ENCODE measurements at places on chromosomes 7 and 10. TPM values are rescaled to one million over a fixed set of nuclear protein-coding genes. Genes with fewer than 3 reads are reported as not detected.
A peak's percentile ranks its signal among the peaks of the same experiment; 100 is the strongest.

DNA sequence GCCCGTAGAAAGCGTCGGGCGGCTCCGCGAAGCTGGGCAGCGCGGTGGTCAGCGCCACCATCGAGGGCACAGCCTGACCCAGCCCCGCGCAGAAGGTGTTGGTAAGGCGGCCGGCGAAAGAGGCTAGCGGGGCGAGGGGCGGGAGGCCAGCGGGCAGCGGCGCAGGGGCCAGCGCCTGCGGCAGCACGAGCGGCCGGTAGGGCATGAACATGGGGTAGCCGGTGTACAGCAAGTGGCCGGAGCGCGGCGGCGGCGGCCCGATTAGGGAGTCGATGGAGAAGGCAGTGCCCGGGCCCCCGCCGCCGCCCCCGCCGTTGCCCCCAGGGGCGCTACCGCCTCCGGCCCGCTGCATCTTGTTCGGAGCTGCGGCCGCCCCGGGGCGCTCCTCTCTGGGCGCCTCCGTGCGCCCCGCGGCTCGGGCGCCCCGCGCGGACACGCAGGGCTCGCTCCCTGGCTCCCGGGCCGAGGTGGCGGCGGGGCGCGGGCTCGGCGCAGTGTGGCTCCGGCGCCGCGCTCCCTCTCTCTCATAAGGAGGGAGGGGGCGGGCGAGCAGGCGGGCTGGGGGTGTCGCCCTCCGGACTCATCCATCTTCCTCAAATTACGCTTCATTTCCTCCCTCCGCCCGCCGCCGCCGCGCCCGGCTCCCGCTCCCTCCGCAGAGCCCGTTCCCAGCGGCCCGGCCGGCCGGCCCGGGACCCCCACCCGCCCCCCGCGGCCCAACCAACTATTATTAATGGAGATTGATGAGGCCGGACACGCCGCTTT is at the start of gene GBX1:
Gene GBX1, minus strand, starts transcription at position 498 of the 765 bp plus-strand sequence. Its CDS starts 146 bp downstream, at position 352.
- no peak for DNase-seq

GRCh38 chr10:91642831-91643692 is 10.2 kb upstream of the PPP1R3C start:
- DNase-seq = peak; percentile 38

DNA sequence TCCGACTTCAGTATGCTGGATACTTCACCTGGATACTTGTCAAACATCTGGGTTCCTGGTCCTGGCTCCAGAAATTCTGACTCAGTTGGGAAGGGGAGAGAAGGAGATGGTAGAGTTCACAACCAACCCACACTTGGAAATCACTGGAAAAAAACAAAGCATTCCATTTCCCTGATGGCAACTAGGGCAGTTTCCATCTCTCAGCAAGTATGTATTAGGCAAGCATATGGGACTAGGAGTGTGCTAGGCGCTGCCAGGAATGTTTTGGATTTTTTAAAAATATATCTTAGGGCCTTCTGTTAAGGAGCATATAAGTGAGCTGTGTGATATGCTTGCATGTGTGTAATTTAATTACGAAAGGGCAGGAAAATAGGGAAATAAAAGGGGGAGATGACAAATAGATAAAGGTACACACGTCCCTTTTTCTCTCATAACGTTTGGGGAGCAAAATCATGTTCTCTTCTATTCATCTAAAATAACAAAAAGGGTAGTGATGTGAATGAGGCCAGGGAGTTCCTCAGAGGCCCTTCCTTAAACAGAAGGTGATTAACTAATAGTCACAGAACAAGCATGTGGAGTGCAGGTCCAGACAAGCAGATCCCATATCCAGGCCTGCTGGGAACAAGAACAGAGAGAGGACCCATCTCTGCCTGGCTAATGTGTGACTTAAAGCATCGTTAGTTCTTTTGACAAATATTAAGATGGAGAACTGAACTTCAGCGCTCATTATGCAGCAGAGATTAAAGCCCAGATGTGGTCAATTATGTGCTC is 64.5 kb upstream of the NFE2L3 start:
- no peak for DNase-seq

- peak; percentile 38 for DNase-seq
These were observed 125.4 kb upstream of the TARP start for GRCh38 chr7:38398725-38399321.

DNA sequence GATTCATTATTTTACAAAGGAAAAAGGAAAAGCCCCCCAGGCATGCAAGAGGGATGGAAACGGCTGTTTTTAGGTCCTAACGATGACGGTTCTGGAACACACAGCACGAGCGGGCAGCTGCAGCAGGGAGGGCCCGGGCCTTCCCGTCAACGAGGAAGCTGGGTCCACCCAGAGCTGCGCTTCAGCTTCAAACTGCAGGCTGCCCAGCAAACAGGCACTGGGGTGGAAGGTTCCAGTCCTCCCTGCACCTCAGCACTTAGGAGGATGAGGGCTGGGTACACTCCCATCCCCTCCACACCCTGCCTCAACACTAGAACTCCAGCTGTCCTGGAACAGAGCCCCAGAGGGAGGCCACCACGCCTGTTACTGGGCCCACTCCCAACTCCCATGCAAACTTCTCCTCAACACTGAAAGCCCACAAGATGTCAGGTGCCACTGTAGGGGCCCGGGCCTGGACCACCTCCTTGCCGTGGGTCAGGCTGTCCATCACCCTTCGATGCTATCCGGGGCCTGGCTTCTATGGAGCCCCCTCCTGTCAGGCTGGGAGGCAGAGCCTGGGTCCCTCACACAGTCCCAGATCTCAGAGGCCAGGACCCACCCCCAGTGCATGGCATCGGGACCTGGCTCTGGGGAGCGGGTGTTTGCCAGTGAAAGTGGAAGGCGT is 33.0 kb downstream of the PAPOLB start:
- no peak for DNase-seq

GRCh38 chr7:42880392-42880791 is 31.5 kb downstream of the C7orf25 start:
- DNase-seq = no peak

Gene GNAT3
- total RNA-seq = 0.12 TPM

Gene IDI1
- 75.5 TPM for total RNA-seq

DNA sequence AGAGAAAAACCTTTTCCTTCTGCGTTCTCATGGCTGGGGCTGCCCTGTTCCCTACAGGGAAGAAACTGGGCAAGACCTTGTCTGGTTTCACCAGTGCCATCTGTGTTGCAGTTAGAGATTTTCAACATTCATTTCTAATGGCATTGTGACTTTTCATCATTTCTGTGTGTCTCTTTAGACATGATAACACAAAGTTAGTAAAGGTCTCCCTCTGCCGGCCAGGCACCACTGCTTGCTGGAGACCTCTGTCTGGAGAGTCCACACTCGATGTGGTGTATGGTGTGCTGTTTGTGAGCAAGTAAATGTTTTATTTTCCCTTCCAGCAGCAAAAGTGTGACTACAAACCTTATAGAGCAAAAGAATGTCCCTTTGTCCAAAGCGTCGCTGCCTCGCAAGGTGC is 213.5 kb downstream of the PAXIP1 start:
- peak; percentile 31 for DNase-seq

DNA sequence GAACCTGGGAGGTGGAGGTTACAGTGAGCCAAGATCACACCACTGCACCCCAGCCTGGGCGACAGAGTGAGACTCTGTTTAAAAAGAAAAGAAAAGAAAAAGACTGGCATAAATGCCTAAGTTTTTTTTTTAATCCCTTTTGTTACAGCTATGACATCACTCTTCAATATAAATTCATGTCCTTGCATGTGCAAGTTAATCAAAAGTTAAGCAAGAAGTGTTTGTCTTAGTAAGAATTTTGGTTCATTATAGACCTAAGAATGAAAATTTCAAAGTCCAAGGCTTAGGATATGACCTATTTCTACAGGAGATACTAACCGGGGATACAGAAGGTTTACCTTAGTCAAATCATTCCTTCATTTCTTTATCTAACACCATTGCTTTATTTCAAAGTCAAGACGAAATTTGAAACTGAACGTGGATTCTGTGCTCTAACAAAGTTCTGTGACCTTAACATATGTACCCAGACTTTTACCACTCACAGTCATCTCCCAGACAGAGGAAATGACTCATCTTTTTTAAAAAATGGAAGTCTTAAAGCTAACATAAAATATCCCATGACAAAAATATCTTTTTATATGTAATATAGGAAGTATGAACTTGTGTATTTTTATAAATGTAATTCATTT is 29.3 kb upstream of the ITGB8 start:
- DNase-seq = peak; percentile 45
